ENCODE measurements at places on chromosomes 13 and 19.

DNA sequence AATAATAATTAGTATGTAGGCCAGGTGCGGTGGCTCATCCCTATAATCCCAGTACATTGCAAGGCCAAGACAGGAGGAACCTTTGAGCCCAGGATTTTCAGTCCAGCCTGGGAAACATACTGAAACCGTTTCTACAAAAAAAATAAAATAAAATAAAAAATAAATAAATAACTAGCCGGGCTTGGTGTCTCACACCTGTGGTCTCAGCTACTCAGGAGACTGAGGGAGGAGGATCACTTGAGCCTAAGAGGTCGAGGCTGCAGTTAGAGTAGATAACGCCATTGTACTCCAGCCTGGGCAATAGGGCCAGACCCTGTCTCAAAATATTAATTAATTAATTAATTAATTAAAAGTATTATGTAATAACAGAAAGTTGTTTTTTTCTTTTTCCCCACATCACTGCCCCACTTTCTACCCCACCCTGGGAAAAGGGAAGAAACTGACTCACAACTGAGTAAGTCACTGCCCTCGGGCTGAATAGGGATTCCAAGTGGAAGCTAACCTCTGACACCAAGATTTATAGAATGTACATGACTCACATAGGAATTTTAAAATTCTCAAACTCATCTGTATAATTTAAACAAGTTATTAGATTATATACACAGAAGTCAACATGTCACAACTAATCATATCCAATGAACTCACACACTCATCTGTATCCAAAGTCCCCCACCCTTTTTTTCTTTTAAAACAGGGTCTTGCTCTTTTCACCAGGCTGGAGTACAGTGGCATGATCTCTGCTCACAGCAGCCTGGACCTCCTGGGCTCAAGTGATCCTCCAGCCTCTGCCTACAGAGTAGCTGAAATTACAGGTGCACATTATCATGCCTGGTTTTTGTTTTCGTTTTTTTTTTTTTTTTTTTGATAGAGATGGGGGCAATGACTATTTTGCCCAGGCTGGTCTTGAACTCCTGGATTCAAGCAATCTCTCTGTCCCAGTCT is 12.5 kb downstream of the ZNF611 start:
- DNase-seq = no peak

GRCh38 chr19:46924874-46925547 is 64.2 kb downstream of the ARHGAP35 start:
- DNase-seq = no peak

DNA sequence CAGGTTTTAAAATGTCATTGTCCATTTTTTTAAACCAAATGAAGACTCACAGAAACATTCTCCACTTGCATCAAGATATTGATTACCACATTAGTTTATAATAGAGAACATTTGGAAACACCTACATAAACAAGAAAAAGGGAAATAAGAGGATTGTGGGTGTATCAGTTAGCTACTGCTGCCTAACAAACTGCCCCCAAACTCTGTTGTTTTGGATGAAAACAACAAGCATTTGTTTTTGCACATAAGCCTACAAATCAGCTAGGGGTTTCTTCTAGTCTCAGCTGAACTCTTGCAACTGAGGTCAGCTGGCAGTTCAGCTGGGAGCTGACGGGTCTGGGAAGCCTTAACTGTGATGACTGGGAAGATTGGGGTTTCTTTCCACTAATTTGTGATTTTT is 464.4 kb downstream of the COG6 start:
- DNase-seq = no peak

- no peak for DNase-seq
Observed at GRCh38 chr19:41334793-41335192, 18.9 kb downstream of the TGFB1 start.

GRCh38 chr19:556611-557382 is 12.9 kb downstream of the GZMM start:
- no peak for DNase-seq

- DNase-seq = no peak
Observed at GRCh38 chr19:19115954-19116353, 22.3 kb downstream of the TMEM161A start.

DNA sequence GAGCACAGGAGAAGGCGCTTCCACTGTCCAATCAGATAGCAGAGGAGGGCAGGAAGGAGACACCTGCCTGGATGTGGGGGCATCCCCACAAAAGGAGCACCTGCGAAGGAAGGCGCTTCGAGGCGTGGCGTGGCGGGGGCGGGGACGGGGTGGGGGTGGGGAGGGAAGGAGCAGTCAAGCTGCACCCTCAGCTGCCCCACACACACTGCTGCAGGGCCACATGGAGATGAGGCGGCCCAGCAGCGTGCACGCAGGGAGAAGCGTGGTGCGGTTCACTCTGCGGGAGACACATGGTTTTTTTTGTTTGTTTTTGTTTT is 21.4 kb downstream of the ANKRD27 start:
- DNase-seq = no peak

DNA sequence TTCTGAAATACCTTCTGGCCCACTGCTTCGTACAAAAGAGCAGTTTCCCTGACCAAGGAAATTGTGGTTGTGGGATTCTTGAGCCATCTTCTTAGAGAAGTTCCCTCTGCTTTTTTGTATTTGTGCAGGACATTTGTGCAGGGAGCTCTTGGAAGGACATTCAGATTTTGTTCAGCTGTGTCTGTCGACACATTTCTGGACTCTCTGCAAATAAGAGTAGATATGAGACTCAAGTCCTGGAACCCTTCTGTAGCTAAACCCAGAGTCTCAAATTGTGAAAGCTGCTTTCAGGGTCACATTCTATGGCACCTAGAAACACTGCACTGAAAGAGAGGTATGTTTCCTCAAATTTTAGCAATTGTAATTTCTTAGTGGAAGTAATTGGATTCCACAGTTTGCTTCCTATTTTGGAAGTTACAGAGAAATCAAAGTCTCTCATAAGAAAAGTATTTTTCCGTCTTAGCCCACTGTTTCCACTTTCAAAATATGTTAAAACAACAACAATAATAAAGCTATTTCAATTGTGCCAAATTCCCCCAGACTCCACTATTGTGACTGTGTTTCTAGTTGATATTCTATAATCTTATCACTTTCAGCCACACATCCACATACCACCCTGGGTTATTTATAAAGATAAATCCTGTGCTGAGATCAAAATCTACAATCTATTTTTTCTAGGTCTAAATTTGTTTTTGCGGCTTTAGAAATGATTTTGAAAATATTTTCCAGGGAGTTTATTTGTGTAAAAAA is 224.0 kb downstream of the COG6 start:
- no peak for DNase-seq

- no peak for DNase-seq
Observed at GRCh38 chr19:43906774-43907173, 28.3 kb downstream of the ZNF45 start.

- no peak for DNase-seq
Observed at GRCh38 chr19:51064534-51065220, at the start of gene KLK13. TSS of gene KLK13 (minus strand) at chr19:51065092. CDS start at chr19:51065067, 25 bp downstream.

GRCh38 chr13:108834193-108834592 is 204.8 kb downstream of the MYO16 start:
- DNase-seq = no peak

- no peak for DNase-seq
Observed at GRCh38 chr13:32581177-32581786, 5.0 kb upstream of the PDS5B start.
